ENCODE measurements at places on chromosomes 5 and 9.

- DNase-seq: no peak
These were observed 4.2 kb upstream of the KCNIP1 start for GRCh38 chr5:170499621-170500020.

DNA sequence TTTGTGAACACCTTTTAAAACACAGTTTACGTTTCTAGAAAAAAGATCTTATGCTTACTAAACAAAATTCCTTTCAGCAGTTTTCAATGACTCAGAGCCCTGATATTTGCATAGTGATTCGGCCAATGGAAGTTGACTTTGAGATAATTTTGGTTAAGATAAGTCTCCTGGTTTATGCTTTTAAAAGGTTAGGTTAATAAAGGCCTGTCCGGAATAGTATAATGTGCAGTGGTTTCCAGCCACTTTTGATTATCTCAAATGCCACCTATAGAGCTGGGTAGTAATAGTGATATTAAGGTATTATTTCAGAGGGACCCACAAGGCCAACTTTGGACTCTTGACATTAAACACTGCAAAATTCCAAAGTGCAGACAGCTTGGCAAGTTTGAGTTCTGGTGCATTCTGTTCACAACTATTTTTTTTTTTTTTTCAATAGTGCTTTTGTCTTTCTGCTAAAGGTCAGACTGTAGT lies 86.1 kb downstream of the F2RL2 start:
- DNase-seq: no peak

DNA sequence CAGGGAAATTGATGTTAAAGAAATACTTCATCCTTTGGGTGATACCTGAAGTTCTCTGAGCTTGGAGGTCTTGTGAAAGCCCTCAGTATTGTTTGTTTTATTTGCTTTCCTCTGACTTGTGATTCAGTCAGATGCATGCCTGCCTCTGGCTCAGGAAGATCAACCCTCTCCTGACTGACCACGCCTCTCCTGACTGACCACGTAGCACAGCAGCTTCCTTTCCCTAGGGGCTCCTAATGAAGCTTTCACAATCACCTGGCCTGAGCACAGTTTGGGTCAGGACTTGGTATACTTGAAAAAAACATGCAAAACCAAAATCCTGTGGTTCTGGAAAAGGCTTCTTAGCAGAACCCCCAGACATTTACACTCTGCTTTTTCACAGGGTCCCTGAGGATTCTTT lies 3.8 kb downstream of the TGFBI start:
- no peak for DNase-seq

DNA sequence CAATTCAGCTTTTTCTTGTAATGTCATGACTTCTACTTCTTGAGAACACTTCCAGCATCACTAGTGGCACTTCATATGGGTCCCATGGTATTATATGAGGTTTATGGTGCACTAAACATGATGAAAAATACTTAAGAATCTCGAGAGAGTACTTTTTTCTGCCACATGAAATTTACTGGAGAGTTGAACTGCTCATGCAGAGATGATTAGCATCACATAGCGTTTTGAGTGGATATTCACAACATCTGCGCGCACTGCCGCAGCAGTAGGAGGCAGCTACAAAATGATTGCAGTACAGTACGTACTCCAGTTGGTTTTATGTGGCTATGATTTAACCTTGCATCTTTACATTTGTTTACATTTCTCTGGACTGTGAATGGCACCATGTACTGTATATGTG lies 14.7 kb downstream of the RAD1 start:
- no peak for DNase-seq

DNA sequence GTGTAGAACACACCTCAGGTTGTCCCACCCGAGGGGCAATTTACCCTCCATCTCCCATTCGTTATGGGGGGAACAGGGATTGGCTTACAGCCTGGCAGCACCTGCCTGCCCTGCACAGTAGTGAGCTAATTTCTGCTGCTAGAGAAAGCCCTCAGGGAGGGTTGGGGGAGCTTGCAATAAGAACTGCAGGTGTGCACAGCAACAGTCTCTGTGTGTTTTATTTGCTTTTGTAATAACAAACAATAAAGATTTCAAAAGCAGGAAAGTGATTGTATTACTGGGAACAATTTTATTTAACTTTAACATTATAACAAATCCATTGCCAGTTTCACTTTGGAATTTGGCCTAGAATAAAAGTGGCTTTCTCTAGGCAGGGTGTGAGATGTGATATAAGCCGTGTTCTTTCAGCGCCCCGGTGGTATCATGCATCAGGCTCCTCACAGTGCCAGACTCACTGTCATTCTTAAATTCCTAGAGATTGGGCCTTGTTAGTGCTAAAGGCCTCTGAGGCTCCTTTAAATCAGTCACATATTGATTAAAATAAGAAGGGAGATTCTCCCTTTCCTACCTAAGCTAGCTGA lies 81.1 kb downstream of the RMI1 start:
- DNase-seq: no peak

DNA sequence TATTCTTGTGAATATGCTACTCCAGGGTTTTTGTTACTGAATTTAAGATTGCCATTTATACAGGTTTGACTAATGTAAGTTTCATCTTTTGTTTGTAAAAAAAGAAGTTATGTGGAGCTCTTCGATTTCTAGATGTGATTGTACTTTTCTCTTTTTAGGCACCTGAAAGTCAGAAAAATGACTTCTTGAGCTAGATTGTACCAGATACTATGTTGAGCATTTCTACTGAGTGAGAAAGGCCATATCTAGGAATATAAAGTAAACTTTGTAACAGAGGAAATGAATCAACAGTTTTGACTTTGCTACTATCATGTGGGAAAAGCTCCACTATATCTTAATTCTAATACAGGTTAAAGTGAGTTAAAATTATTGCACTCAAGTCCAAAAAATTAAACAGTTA lies 25.1 kb downstream of the SMC5 start:
- DNase-seq: no peak

- peak; percentile 24 for DNase-seq
These were observed at the start of gene BSPRY for GRCh38 chr9:113349445-113350094. TSS of gene BSPRY (plus strand) at chr9:113349541. CDS start at chr9:113349580, 39 bp downstream.

DNA sequence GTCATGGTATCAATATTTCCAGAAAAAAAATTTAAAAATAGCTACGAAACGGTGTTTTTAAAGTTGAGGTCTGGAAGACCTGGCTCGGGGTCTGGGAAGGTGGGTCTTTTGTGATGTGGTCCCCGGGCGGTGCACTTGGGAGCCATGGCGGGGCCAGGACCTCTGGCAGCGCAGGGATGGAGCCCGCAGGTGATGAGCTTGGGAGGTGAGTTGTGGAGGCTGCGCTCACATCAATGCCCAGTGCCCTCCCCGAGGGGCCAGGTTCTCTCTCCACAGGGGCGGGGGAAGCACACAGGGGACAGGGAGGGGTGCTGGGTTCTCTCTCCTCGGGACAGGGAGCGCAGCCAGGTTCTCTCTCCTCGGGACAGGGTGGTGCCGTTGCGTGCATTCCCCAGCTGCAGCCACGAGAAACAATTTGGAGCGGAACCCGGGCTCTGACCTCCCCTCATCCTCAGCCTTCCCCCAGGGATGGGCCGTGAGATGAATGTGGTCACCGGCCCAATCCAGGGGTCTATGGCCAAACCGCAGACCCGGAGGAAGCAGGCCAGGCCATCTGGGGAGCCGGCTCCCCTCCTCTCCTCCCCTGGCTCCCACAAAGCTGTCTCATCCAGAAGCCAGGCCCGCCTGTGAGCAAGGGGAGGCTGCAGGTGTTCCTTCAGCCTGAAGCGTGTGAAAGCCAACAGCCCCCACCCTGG lies 25.8 kb downstream of the DBH start:
- no peak for DNase-seq

DNA sequence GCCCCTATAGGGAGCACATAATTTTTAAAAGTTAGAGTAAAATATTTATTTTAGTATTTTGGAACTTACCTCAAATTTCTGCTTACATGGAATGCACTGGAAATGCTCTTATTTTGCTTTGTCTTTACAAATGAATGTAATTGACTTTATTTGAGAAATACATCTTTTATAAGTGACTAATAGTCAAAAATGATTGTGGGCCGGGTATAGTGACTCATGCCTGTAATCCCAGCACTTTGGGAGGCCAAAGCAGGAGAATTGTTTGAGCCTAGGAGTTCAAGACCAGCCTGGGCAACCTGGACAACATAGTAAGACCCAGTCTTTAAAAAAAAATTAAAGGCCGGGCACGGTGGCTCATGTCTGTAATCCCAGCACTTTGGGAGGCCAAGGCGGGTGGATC lies 5.8 kb downstream of the HMGCR start:
- no peak for DNase-seq

GRCh38 chr9:696332-697323 lies 144.9 kb upstream of the DMRT1 start:
- DNase-seq: no peak

GRCh38 chr9:127137640-127138360 lies 15.4 kb upstream of the ANGPTL2 start:
- no peak for DNase-seq

GRCh38 chr5:167565189-167565954 lies 726.1 kb upstream of the WWC1 start:
- no peak for DNase-seq

DNA sequence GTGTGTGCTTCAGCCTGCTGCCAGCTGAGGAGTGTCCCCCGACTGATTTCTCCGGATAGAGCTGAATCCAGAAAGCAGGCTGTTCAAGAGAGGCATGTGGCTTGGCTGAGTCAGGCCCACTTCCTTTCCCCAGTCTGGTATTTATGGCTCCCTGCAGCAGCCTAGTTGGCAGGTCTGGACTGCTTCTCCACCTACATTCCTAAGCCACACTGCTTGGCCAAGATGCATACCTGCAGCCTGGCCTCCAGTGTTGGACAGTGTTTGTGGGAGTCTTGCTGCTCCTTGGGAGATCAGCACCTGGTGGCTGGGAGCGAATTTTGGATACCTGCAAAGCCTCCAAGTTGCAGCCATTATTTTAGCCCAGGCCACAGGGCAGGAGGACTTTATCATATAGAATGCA lies 670.8 kb downstream of the ACTL7B start:
- no peak for DNase-seq

DNA sequence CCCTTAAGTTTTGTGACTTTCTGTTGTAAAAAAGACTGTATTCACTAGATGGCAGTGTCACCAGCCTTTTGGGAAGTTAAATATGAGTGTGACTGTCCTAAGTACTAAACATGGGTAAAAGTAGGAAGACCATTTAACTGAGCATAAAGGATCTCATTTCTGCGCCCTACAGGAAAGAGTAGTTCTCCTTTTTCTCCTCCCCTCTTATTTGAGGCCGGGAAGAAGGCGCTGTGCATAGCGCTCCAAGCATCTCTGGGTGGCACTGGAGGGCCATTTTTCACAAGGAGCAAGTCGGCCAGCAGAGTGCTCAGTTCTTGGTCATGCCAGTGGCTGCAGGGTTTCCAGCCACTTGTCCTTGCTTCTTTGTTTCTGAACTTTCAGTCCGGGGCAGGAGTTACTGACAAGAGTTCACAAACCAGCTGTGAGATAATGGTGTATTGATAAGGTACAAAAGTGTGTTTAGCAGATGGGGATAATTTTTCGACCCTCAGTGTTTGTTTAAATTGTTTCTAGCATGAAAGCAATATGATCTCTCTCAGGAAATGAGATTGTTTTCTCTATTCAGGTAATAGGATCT lies 227.6 kb upstream of the DMRT1 start:
- DNase-seq: no peak

DNA sequence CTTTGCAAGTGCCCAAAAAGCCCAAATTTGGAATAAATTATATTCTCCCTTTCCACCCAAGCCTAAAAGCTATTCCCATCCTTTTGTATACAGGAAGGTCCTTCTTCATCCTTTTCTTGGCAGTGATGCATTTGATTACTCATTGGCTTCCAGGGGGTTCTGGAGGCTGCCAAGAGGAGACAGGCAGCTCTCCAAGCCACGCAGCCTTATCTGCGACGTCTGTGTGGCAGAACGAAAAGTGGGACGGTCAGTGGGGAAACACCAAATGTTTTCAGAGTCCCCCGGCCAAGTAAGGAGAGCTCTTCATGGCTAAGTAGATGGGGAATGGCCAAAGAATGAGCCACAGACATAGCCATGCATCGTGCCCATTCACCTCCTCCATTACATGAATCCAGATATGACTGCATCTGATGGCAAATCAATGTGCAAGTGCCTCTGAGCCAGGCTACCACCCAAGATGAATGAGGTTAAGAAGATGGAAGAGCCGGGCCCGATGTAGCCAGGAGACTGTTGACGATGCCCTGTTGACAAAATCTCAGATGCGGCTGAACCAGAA lies 12.1 kb downstream of the ADAM19 start:
- no peak for DNase-seq

GRCh38 chr9:18982262-18982620 lies 50.8 kb downstream of the SAXO1 start:
- DNase-seq: no peak

GRCh38 chr9:112063151-112063550 lies 111.9 kb downstream of the SUSD1 start:
- DNase-seq: no peak

DNA sequence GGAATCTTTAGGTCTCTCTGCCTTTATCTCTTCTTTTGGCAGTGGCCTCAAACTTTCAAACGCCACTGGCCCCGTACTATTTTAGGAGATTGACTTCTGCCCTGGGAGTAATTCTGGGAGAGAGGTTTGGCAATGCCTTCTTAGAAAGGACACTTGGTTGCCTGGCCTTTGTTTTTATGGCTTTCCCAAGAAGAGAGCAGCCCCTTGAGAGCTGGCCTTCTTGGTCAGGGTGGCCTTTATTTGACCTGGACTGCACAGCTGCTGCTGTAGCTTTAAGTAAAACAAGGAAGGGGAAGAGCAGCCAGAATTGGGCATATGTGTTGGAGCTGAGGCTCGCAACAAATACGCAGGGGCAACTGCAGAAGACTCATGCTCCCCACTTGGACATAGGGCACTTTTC lies 60.8 kb downstream of the PTPN3 start:
- no peak for DNase-seq

DNA sequence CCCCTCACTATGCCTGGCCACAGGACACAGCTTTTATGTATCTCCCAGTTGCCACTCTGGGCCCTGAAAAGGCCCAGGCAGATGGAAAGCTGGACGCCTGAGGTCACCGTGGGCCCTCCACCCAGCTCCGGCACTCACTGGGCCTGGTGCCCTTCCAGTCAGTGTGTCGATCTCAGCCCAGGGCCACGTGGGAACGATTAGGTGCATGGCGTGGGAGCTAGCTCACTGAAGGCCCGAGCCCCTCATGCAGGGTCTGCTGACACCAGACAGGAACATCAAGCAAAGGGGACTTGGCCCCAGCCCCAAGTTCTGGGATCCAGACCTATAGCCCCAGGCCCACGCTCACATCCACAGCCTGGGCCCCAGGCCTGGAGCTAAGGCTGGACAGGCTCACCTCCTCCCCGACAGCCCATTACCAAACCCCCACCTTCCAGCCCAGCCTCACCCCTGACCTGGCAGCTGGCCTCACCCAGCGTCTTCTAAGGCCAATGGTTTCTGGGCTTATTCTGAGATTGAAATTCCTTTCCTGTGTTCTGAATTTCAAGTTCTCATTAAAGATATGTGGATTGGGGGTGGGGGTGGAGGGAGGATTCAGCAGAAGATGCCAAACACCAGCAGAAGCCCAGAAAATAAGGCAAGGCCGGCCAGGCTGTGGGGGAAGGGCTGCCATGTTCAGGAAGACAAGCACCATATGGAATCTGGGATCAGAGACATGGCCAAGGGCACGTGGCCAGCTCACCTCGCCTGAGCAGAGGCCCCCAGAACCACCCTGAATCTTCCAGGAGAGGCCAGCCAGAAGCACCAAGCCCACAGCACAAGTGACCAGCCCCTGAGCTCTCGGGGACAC lies 74.5 kb downstream of the ADAMTS2 start:
- DNase-seq: no peak

Measured in stimulated activated CD4-positive, alpha-beta T cell treated with anti-CD3 and anti-CD28 coated beads, Interleukin-12 subunit alpha, Interleukin-12 subunit beta, amount 100 ng/mL, for 24 hours (primary cell).